ENCODE measurements at places on chromosomes 3 and 15.
A peak's percentile ranks its signal among the peaks of the same experiment; 100 is the strongest.

GRCh38 chr15:75307778-75308390, 25.2 kb downstream of the GOLGA6D start:
- peak; percentile 65 for DNase-seq

GRCh38 chr3:127598841-127599570, 795 bp downstream of the MCM2 start:
- DNase-seq, result no peak

DNA sequence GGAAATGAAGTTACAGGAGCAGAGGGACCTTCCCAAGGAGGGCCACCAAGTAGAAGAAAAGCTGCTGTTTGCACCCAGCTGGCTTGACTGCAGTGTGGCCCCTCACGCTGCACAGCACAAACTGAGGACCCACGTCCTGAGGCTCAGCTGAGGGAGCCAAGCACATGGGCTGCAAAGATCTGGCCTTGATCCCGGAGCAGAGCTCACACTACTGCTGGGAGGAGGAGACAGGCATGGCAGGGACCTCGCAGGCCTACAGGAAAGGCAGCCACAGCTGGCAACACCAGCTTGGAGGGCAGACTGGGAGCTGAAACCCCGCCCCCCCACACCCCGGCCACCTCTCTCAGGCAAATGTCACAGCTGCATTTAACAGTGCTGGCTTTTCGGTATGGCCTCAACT, 39.7 kb downstream of the KLHL25 start:
- DNase-seq, result no peak

DNA sequence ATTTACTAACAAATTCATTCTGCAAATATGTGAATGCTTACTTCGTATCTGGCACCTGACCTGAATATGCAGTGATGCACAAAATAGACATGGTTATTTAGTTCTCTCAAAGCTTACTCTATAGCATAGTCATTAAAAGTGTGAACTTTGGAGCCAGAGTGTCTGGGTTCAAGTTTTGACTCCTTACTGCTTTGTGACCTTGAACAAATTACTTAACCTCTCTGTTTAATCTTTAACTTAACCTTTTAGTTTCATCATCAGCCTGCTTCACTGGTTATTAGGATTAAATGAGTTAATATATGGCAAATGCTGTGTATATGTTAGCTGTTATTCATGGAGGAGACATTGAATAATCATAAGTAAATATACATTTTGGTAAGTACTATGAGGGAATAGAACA, 12.1 kb upstream of the MGA start:
- DNase-seq, result no peak

GRCh38 chr3:170695486-170696064, 109.7 kb upstream of the SLC7A14 start:
- DNase-seq, result no peak

DNA sequence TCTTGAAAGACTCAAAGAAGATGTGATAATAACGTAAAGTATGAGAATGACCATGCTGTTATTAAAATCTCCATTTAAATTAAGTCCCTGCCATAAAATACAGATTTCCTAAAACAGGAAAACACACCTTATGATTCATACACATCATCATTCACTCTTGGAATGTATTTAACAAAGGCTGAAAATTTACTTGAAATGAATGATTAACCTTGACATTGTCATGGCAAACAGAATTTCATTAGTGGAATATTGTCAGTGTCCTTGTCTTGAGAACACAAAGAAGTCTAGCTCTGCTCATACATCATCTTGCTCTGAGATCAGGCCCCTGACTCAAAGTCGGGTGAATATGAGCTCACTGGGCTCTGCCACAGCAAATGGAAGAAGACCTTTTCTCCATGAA, 313.9 kb downstream of the FGF12 start:
- no peak for DNase-seq

DNA sequence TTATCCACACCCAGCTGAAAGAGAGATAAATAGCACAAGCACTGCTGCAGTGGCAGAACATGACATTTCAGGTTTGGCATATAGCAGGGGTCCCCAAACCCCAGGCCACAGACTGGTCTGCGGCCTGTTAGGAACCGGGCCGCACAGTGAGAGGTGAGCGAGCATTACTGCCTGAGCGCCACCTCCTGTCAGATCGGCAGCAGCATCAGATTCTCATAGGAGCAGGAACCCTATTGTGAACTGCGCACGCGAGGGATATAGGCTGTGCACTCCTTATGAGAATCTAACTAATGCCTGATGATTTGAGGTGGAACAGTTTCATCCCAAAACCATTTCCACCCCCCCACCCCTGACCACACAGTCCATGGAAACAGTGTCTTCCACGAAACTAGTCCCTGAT, 54.6 kb downstream of the CCR4 start:
- no peak for DNase-seq

GRCh38 chr3:41477399-41478014, 278.2 kb downstream of the CTNNB1 start:
- DNase-seq, result no peak

DNA sequence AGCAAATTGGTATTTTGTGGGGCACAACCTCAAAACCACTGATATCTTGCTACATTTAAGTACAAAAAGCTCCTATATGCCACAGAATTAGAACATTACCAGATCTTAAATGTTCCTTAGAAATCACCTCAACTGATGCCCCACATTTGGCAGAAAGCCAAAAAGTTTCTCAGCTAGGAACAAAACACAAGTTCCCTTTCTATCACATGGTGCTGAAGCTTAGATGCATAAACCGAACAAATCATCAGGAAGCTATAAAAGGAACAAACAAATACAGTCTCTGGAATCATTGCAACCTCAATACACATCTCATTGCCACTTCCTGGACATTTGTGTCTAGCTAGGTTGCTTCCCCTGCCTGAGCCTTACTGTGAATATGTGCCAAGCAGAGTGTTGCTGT, 492.6 kb downstream of the LPP start:
- DNase-seq, result no peak

Measured in LoVo (cell line).